Fibroblast of skin of left biceps (primary cell): ENCODE measurements at places on chromosomes 6 and 20.

DNA sequence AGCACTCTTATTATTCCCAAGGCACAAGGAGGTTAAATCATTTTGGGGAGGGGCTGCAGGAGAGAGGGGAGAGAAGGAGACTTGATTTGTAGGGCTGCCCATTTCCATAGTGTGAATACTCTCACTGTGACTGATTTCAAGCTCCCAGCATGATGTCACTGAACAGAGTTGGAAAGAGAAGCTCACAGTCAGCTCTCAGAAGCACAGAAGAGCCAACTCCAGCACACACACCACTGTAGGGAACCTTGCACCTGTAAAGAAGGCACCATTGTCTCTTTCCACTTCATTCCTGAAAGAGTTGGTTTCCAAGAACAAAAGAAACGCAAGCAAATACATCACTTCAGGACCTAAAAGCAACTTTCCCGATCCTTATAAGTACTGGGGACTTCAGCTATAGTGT is 12.7 kb upstream of the STK35 start:
- no peak for DNase-seq

GRCh38 chr6:80454197-80454596 is 347.7 kb downstream of the BCKDHB start:
- peak; percentile 95 for DNase-seq

GRCh38 chr6:98433325-98434056 is 400.9 kb upstream of the POU3F2 start:
- no peak for DNase-seq

DNA sequence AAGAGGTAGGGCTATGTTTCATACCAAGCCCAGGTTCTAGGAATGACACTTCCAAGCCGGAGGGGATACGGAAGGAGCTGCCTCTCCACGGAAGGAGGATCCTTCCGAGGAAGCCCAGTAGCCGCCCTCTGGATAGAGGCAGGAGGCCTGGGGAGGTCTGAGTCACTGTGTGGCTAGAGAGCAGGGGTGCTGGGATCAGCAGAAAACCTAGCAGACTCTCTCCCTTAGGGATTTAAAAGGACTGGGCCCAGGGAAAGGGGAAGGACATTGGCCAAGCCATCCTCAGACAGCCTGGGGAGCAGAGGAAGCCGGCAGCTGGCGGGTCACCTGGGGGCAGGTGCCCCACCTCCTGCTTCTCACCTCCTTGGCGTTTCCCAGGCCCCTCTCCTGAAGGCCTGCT is 36.6 kb upstream of the NFATC2 start:
- no peak for DNase-seq

- DNase-seq, result peak; percentile 70
Measured at GRCh38 chr6:154933181-154933827, 61.8 kb upstream of the TIAM2 start.

DNA sequence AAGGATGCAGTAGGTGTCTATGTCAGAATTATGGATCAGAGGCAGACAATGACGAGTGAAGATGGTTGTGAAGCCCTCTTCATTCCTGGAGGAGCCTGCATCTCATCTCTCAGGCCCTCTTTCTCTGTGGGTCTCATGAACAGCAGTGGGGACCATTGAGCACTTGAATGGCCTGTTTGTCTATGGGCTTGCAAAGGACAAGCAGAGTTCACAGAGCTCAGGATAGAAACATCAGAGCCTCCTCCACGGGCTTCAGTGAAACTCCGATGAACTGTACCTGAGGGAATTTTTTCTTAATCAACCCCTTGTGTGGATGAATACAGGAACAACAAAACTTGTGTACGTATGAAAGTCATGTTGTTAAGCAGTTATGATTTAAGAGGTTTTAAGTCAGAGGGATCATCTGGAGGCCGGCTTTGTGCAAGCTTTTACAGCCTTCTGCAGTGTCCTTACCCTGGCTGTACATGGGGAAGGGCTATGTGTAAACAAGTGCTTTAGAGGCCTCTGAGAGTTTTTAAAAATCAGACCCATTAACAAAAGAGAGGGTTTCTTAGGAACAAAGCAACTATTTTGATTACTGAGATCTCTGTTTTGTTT is 29.7 kb upstream of the PI16 start:
- no peak for DNase-seq

DNA sequence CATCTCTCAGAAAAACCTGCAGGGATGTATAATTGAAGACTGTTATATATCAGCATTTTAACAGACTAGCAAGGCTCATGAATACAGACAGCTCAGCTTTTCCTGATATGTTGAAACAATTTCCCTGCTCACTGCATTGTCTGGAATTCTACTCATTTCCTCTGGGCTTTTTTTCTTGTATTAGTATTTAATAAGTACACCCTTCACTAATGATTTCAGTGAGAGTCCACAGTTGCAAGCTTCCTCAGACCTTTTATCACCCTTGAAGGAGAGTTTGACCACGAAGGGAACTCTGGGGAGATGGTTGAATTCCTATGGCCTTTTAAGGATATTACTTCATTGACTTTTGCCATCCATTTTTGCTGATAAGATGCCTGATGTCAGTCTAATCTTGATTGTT is 248.7 kb downstream of the ADGB start:
- DNase-seq, result no peak

DNA sequence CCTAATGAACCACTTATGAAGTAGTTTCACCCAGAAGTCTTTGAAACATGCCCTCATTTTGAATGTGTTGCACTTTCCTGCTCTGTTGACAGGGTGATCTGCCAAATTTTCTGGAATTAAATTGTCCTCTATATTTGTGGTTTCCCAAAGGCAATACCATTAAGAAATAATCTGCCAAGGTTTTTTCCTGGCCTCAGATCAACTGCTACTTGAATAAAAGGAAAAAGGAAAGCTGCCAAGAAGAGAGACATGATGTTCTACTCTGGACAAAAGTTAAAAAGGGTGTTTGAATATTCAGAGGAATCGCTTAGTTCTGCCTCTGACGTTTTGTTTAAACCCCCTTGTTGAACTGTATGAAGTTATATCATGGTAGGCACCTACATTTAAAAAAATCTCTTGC is 37.4 kb upstream of the ARMH2 start:
- no peak for DNase-seq

DNA sequence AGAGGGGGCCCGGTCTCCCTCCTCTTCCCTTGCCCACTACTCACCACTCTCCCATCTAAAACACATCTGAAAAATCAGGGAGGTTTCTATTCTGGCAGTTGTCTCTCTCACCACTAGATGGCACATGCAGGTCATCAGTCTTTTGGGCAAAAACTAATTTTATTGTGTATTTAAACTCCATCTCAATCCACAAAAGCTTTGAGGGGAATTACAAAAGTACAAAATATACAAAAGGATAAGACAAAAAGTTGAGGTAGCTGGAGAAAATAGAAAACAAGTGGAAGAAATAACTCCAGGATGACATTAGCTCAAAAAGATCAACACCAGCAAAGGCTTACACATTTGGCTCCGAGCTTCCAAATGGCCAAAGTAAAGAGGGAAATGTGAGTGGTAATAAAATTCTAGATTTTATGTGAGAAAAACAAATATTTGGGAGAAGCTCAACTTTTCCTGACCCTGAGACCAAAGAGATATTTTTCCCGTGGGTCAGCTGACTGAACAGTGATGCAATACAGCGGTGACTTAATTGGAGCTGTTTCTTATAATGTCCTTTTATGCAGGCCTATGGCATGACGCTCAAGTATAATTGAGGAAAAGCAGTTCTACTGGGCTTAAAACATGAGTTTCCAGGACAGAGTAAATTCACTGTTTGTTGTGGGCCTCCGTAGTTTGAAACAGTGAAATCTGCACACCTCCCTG is 79.8 kb upstream of the CHD6 start:
- DNase-seq, result no peak

- DNase-seq, result no peak
Measured at GRCh38 chr6:33065312-33065711, 8.1 kb downstream of the HLA-DPA1 start.

DNA sequence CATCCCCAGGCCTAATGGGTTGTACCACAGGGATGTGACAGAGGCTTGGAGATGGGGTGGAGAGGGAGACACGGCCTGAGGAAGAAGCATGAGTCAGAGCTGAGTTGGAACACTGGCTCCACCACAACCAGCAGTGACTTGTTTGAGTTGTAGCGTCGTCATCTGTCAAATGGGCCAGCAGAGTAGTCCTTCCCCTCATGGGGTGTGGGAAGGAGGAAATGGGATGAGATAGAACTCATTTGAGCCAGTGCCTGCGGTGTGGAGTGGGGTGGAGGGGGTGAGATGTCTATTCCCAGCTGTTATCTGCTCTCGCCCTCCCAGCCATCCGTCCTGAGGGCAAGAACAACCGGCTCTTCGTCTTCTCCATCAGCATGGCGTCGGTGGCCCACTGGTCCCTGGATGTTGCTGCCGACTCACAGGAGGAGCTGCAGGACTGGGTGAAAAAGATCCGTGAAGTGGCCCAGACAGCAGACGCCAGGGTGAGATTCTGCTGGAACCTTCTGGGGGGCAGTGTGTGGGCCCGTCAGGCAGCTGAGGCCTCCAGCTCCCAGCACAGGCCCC is 32.5 kb downstream of the PLCG1 start:
- DNase-seq, result no peak

DNA sequence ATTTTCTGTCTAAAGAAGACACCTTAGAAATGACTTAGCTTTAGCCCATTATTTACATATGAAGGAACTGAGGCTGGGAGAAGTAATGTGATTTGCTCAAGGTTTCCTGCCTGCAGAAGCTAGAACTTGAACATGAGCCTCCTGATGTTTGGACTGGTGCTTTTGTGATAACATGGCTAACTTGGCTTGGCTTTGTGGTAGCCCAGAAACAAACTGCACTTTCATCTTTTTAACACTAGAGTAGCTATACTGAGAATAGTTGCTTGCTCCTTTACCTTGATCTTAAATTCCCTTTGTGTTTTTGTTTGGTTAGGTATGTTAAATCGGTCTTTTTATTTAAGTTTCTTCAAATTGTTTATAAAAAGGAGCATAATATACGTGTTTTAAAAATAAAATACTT is 163.5 kb upstream of the MANEA start:
- no peak for DNase-seq

GRCh38 chr6:95518630-95519227 is 58.6 kb upstream of the MANEA start:
- DNase-seq, result no peak

DNA sequence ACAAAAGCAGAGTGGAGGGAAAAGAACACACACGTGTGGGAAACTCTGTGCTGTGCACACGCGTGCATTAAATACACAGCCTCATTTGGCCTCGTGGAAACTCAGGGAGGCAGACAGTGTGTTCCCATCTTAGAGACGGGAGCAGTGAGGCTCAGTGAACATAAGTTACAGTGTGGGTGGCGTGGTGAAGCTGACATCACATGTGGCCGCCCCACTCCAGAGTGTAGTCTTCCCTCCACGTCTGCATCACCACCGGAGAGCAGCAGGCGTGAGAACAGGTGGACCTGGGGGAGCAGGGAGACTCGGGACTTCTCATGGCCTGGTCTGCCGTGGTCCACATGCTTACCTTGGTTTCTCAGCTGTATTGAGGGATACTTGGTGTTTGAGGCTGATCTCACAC is 51.7 kb downstream of the THBS2 start:
- no peak for DNase-seq

DNA sequence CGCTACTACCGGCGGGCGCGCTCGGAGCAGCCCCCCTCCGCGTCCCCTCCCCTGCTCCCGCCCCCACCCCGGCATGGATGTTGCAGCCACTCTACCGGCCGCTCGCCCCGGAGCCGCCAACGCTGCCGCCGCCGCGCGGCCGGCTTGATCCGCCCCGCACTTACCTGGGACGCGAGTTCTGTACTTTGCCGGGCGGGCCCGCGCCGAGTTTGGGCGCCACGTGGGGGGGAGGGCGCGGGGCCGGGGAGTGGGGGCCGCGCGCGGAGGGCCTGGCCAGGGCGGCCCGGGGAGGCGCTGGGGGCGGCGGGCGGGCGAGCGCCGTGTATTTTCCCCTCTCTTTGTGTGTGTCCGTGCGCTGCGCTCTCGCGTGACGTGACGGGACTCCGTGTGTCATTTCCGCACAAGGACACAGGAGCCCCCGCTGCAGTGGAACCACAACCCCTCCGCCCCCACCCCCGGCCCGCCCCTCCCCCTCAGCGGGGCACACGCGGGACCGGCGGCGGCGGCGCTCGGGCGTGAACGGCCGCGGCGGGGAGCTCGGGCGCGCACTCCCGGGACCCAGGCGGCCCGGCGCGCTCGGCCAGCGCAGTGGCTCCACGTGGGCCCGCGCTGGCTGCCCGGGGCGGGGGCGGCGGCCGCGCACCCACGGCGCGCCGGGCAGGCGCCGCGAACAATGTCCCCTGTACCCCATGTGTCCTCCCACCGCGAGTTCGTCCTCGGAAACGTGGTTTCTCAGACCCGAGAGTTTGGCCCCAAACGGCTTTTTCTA is at the start of gene BEND3:
TSS of gene BEND3 (minus strand) at position 590 of the 769 bp plus-strand sequence. CDS start 16,230 bp downstream, outside the sequence.
- DNase-seq, result no peak

- DNase-seq, result no peak
Measured at GRCh38 chr6:14664621-14665315, 547.2 kb downstream of the CD83 start.

DNA sequence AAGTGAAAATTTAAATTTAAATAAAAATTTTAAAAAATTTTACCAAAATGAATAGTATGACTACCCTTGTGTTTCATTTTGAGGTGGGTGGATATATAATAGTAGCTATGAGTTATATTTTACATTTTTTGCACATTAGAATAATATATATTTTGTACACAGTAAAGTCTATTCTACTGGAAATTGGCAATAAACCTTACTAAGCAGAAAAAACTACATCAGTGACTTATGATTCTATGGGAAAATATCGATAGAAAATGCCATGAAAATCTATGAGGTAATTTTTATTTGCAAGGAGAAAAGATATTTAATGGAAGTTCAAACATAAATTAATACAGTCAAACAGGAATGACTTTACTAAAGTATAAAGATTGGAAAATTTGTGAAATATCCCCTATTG is 2.8 kb upstream of the TSPYL4 start:
- DNase-seq, result no peak

- DNase-seq, result no peak
Measured at GRCh38 chr20:635893-636338, 17.1 kb downstream of the SRXN1 start.

GRCh38 chr6:132750455-132751248 is 7.1 kb downstream of the VNN2 start:
- DNase-seq, result no peak

DNA sequence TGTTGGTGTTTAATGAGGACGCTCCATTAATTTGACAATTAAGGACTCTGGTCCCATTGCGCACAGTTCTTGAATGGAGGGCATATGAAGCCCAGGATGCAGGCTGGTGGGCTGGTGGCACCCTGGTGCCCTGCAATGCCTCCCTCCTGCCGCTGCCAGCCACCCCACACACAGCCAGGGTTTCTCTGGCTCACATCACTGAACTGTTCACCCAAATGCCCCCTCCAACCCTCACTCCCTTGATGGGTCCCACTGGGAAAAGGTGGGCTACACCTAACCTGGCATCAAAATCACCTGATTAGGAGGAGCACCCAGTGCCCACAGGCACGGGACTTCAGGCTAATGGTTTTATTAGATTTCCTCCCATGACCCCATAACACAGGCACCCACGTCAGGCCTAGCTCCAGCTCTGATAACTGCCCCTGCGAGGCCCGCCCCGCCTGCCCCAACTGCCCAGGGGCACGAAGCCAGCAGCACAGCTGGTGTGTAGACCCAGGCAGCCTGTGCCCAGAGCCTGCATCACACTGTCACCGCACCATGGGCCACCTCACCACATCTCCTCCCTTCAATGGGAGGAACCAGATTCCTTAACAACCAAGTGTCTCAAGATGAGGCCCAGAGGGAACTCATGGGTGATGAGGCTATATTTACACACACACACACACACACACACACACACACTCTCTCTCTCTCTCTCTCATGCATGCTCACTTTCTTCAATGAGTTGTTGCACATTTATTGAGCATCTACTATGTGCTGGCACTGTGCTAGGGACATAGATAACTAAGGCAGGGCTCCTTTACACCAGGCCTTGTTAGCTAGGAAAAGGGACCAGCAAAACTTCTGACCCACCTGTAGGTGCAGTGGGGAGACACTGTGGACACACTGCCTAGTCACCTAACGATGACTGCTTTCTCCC is 107.3 kb downstream of the NOL4L start:
- no peak for DNase-seq
